ENCODE measurements at places on chromosomes 2 and 18.
A peak's percentile ranks its signal among the peaks of the same experiment; 100 is the strongest.

DNA sequence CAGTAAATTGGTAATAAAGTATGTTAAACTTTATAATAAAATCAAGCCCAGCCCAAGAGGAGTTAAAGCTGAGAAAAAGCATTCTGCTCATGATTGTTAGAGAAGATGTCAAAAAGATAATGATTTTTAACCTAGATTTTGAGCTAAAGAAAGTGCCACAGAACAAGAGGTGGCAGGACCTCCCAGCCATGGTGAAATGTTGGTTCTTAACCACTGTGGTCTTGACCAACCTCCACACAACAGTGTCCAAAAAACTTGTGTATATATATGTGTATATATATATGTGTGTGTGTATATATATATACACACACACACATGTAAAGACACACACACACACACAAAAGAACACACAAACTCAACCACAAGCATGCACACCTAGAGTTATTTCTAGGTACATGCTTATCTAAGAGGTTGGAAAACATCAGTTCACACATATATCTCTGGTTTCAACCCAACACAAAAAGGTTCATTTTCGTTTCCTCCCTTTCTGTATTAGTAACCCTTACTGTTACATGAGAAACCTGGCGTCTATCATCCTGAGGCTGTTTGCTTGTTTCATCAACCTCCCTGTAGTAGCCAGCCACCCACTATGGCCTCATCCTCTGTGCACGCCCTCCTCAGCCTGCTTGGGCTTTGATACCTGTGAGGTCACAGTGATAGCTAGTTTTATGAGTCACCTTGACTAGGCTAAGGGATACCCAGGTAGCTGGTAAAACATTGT lies 631.8 kb upstream of the ID2 start:
- peak; percentile 74 for DNase-seq

DNA sequence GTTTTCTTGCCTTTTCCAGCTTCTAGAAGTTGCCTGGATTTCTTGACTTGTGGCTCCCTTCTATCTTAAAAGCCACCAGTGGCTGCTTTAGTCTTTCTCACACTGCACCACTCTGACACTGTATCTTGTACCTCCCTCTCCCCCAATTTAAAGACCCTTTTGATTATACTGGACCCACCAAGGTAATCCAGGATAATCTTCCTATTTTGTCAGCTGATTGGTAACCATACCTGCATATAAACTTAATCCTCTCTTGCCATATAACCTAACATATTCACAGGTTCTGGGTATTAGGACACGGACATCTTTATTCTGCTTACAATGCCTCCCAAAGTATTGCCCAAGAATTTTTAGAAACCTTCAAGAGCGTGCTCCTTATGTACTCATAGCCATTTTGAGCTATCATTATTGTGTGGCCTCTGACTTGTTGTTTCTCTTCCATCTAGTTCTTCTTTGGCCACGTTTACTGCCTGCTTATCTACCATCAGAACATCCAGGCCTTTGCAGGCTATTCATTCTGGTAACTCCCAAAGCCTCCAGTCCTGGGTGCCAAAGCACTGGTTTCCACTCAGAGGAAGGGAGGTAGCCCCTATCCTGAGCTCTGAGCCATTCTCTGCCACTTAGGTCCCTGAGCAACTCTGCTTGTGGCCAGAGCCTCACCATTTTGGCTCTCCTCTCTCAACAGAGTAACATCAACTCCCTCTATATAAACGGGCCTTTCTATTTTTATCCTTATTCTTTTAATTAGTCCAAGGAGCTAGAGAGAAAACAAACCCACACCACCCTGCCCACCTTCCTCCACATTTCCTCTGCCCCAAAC lies 70.8 kb downstream of the MYO3B start:
- no peak for DNase-seq

DNA sequence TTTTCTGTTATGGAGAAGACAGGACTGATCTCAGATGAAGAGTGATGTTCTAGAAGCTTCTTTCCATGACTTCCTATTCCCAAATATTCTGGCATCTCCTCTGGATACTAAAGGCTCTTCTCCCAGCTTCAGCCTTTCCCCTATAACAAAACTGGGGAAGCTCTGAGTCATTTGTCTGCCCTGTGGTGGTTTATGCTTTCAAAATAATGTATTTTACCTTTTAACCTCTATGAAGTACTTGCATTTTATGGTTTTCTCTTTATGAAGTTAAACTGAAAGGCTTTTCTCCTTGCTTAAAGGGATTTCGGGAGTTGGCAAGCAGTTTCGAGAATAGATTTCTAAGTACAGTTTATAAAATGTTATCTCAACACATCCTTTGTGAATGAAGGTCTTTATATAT lies 104.4 kb downstream of the TANC1 start:
- DNase-seq: no peak

- no peak for DNase-seq
Observed at GRCh38 chr18:11553098-11553940, 56.1 kb upstream of the SLC35G4 start.

DNA sequence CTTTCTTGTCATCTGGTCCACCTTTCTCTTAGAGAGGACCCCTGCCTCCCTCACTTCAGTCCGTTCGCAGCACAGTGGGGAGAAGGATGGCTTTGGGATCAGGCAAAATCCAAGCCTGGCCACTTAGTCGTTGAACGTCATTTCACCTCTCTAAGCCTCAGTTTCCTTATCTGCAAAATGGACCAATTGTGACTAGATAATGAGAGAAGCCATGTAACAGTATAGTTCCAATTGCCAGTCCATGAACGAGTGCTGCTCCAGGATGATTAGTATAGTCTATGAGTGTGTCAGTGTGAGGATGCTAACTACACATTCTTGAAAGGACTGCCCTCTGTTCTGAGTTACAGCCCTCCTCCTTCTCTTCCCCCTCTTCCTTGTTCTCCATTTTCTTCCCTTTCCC lies 1.1 kb downstream of the INHA start:
- DNase-seq: no peak

- no peak for DNase-seq
Observed at GRCh38 chr2:74130211-74130995, 17.3 kb downstream of the BOLA3 start.

DNA sequence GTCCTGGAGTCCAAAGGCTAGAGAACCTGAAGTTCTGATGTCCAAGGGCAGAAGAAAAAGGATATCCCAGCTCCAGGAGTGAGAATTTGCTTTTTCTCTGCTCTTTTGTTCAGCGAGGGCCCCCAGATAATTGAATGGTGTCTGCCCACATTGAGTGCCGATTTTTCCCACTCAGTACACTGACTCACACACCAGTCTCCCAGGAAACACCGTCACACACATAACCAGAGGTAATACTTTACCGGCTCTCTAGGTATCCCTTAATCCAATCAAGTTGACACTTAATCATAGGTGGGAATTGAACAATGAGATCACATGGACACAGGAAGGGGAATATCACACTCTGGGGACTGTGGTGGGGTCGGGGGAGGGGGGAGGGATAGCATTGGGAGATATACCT lies 161.5 kb downstream of the WDR7 start:
- DNase-seq: no peak

DNA sequence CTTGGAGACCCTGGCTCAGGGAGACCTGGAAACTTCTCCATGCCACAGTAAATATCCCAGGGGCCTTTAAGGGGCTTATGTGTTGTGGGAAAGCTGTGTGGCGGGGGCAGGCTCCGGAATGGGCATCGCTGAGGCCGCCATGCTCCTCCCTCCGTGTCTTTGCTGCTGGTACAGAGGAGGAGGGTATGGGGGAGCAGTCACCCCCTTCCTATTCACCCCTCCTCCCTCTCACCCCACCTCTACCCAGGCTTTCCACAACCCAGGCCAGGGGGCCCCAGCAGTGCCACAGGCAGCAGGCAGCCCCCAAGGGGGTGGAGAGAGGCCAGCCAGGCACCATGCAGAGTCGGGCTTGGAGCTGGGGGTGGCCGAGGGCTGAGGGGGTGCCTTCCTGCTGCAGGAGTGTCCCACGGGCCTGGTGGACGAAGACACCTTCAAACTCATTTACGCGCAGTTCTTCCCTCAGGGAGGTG lies 28.0 kb upstream of the FAHD2A start:
- DNase-seq: no peak

DNA sequence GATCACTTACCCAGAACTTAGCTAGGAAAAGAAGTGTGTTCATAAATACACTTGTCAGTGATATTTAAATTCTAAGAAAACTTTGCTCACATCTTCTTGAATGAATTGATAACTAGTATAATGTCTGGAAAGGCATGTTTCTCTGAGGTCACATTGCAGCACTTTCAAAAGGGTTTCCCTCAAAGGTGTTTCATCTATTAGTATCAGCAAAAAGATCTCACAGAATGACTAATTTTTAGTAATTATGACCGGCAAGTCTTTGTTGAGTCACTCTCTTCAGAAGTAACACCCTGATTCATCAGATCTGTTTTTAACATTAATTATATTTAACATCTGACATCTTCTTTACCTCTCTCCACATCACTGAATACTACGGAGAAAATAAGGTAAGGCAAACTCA lies 222.3 kb downstream of the IKZF2 start:
- no peak for DNase-seq

- no peak for DNase-seq
Observed at GRCh38 chr2:60529136-60529784, 24.2 kb downstream of the BCL11A start.

- DNase-seq: no peak
Observed at GRCh38 chr2:192585418-192585817, 390.7 kb upstream of the TMEFF2 start.

GRCh38 chr2:124320051-124320688 lies 295.1 kb downstream of the CNTNAP5 start:
- no peak for DNase-seq

DNA sequence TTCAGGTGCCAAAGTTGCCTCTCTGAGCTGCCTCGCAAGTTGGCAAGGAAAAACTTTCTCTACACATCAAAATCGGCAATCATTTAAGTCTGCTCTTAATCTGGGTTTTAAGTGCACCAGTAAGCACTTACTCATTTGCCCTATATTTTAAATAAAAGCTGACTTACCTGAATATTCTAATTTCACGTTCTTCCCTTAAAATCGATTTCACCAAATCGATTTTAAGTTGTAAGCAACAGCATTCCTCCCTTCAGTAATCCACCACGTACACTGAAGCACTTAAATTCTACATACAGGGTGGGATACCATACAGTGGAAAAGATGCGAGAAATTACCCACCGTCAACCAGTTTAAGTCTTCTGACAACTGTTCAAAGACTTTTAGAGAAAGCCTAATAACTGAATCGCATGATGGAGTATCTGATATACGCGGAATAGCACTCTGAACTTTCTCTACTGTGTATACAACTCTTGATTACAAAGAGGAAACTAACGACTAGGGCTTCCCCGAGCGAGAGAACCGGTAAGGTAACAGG lies 1.6 kb downstream of the PPP3R1 start:
- DNase-seq: no peak

DNA sequence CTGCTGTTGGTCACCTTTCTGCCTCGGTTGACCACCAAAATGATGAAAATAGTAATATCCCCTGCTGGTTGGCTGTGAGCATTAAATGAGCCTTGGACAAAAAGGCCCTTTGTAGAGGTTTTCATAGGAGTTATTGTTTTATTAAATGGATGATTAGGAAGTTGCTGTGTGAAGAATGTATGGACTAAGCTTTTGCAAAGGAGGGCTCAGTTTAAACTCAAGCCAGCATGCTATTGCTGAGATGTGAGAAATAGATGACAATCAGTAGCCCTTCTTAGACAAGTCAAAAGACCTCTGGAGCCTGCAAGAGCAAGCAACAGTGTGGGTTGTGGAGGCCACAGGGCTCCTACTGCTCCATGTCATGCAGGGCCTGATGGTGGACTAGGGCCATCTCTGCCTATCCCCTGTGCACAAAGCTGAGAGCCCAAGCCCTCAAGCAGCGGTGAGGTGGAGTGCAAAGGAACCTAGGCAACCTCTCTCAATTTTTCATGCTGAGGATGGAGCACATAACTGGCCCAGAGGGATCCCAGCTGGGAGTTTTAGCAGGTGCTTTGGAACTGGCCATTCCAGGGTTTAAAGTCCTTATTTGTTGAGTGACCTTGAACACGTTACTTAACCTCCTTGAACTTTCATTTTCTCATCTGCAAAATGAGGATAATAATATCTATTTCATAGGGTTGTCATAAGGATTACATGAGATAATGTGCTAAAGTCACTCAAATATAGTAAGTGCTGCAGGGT lies 37.1 kb downstream of the FOSL2 start:
- no peak for DNase-seq

DNA sequence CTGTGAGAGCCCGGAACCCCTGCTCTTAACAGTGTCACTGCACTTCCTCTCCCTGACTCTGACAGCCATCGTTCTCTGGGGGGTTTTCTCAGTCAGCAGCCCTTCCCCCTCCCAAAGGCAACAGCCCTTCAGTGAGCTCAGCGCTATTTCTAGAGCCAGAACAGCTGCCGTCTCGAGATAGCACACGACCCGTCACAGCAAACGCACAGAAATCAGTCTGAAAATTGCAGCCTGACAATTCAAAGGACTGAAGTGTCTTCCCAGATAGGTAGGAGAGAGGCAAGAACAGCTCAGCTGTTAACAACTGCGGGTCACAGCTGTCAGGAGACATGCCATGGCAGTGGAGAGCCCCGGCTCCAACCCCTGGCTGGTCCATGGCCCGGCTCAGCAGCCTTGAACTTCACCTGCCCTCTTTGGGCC lies 45.4 kb downstream of the ST8SIA5 start:
- no peak for DNase-seq

DNA sequence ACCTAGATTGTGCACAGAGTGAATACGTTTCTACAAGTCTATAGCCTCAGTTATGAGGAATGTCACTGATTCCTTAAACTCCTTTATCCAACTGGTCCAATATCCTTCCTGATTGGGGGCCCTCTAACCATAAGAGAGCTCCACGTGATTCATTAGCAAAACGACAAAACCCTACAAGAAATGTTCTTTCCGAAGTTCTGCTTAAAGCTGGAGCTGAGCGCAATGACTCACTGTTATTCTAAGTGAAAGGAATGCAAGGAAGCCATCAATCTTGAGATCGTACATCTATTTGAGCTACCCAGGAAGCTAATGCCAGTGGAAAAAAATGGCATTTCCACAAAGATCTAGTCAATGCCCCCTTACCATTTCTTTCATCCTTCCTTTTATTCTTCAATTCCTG lies 354.9 kb upstream of the CDH20 start:
- DNase-seq: no peak

- no peak for DNase-seq
Observed at GRCh38 chr18:22838221-22838620, 94.9 kb upstream of the RBBP8 start.

Data from activated naive CD4-positive, alpha-beta T cell treated with anti-CD3 and anti-CD28 coated beads, Interleukin-2, amount 50 U/mL, for 72 hours (primary cell).